ENCODE measurements at places on chromosomes 3 and 15.
A peak's percentile ranks its signal among the peaks of the same experiment; 100 is the strongest.

GRCh38 chr3:89932882-89933281 is 825.5 kb downstream of the EPHA3 start:
- DNase-seq = no peak

DNA sequence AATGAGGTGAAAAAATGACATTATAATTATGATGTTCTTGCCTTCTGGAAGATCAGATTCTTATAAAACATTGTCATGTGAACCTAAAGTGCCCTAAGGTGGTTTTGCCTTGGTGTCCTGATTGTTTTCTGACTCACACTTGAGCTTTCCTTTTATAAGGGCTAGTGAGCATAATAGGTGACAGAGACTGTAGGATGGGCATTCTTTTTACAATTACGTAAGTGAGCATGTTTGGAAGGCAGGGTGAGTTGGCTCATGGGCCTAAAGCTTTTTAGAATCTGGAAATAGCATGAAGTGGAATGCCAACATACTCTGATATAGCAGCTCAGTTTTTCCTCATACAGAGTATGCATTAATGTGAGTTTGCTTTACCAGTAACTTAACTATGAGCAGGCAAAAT is 41.2 kb downstream of the CRYBG3 start:
- no peak for DNase-seq

DNA sequence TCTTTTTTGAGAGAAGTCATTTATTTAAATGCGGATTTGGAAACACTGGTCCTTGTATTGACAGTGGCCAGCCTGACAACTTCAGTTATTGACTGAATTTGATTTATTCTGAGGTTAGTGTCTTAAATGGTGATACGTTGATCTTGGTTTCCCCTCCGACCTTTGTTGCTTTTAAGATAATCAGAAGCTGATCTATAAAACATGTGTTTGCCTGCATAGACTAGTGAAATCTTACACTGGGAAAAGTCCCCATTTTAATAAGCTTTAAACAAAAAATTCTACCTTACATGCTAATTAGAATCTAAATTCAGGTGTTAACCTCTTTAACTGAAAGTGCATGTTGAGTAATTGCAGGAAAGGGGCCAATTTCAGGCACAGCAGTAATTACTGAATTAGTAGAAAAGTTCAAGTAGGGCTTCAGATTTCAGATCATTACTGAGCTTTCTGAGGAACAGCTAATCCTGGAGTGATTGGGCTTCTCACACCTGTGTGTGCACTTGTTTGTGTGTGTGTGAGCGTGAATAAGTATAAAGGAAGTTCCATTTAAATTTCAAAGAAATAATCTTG is 221.4 kb downstream of the SOX2 start:
- peak; percentile 46 for DNase-seq

DNA sequence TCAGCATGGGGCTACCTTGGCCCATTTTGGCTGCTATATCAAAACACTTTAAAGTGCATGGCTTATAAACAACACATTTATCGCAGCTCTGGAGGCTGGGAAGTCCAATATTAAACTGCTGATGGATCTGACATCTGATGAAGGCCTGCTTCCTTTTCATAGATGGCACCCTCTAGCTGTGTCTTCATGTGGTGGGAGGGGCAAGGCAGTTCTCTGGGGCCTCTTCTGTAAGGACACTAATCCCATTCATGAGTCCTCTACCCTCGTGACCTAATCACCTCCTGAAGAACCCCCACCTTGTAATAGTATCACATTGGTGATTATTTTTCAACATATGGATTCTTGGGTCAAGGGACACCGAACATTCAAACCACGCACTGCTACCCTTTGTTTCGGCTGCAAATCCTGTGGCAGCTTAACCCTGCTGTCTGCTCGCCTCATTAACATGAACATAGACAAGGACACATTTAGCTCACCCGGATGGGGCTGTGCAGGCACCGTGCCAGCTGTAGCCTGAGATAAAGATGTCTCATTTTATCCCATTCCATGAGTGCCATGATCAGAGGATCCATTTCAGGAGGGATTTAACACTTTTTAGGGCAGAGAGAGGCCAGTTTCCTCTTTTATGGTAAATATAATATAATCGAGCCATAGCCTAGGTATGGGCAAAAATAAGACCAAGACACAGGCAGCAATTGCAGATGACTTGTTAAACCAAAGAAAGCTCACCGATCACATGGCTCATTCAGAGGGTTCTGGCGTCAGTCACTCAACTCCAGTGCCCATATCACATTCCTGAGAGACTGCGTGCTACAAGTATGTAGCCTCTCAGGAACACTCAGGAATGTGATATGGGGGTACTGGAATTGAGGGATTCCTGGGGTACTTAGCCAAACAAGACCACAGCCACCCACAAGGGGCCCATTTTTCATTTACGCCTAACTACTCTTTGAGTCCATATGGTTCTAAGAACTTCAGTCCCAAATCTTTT is 251.1 kb upstream of the ST8SIA2 start:
- no peak for DNase-seq
